ENCODE measurements at places on chromosomes 4 and X.

GRCh38 chrX:109855501-109855900 lies 122.4 kb upstream of the ACSL4 start:
- no peak for DNase-seq

GRCh38 chrX:57103489-57103888 lies 17.9 kb downstream of the SPIN2B start:
- DNase-seq = no peak

DNA sequence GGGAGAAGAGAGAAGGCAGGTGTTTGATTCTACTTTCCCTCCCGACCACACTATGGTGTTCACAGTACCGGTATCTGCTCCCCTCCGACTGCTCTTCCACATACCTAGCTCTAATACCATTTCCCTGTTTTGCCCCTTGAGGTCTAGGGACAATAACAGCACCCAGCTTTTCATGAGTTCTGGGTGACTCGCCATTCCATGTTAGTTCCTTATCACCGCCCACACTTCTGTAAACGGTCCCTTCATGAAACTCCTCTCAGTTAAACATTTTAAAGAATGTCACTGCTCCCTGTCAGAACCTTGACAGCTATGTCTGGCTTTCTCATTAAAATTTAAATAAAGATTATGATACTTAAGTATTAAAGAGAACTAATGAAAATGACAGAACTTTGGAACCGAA lies 136.7 kb downstream of the ADAMTS3 start:
- no peak for DNase-seq

DNA sequence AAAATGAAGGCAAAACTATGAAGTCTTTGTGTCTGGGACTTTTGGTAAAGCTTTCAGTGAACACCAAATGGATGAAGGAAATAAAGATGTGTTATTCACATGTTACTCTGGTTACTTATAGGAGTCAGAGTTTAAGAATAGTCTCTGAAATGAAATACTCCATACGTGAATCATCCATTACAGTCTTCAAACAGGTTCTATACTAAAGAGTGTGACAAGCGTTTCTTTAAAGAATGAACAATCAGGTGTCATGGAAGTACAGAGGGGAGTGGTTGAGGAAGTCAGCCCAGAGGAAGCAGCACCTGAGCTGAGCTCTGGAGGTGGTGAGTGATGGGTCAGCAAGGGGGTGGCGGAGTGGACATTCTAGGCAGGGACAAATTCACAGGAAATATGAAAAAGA lies 41.8 kb upstream of the SORBS2 start:
- DNase-seq = no peak

Measured in left colon (tissue), 2 donors.